Glutamatergic neuron (in vitro differentiated cells): ENCODE measurements at places on chromosomes 12 and 14. TPM values are rescaled to one million over a fixed set of nuclear protein-coding genes. Genes with fewer than 3 reads are reported as not detected.

DNA sequence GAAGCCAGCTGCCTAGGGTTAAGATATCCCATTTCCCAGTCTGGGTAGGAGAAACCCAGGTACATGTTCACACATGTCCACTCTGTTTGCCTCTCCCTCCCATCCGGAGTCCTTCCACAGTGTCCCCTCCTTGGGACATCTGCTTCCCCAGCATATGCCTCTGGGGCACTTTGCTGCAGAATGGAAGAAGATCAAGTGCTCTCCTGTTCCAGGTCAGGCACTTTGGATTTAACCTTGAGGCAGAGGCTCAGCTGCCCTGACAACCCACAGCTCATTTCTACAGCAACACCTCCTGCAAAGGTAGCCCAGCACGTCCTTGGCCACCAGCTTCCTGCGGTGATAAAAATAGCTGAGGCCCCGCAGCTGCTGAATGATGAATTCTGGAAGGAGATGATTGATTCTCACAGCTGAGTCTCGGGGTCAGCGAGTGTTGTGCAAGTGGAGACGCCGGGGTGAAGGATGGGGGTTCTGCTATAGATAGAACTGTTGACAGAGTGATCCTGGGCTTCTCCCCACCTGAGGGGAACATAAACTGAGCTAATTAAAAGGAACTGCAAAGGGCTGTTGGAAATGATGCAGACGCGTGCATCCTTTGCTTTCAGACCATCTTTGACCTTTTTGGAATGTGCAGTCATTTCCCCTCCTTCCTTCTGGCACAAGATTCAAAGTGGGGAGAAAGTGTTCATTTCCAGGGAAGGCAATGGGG lies 145.0 kb downstream of the SLC38A6 start:
- no peak for DNase-seq

GRCh38 chr14:74403619-74404417 lies 22.2 kb downstream of the SYNDIG1L start:
- DNase-seq: no peak

DNA sequence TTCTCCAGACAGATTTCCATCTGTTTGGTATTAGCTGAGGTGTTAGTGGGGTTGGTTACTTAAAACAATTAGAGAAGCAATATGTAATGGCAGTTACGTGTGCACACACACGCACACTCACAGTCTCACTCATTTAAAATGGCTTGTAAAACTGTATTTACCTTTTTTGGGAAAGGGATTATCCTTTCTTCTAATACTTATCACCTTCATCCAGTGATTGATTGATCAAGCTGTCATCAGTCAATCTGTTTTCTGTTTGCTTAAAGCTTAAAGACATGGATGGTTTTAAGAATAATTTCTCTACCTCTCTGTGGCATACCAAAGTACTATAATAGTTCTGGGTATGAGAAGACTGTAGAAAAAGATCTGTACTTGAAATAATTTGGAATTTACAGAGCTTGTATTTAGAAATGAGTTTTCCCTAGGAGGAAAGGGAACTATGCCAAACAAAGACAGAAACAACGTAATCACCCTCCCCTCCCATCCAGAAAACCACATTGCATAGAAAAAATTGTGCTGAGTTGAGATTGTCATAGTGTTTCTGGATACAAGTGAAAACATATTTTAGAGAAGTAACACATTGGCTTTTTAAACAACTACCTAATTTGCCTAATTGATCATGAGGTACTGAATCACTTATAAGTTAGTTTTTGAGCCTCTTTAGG lies 455.8 kb downstream of the PCNX1 start:
- no peak for DNase-seq

GRCh38 chr14:66330916-66331315 lies 155.3 kb upstream of the CCDC196 start:
- DNase-seq: no peak

- no peak for DNase-seq
These were observed 65.1 kb downstream of the FBXW8 start for GRCh38 chr12:116975779-116976393.

DNA sequence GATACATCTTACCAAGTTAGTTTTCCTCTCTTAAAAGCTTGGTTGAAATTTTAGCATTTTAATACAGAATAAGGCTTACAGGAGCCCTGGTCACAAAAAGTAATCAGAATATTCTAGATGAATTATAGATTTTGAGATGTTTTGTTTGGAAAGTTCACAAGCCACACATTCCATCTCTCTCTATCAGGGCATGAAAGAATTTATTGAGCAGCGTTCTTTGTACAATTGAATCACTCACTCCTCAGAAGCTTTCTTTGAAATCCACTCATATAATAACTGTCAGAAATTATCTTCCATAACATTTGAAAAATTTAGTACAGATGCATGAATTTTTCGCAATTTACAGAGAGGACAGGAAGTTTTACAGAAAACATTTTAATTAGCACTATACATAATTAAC lies 938.6 kb upstream of the MDGA2 start:
- no peak for DNase-seq

NEUROD4 gene
- 206 TPM for total RNA-seq

SDR9C7 gene
- 0.39 TPM for total RNA-seq

PRB2 gene
- not detected for total RNA-seq

FRMD6 gene
- 16.9 TPM for total RNA-seq

DNA sequence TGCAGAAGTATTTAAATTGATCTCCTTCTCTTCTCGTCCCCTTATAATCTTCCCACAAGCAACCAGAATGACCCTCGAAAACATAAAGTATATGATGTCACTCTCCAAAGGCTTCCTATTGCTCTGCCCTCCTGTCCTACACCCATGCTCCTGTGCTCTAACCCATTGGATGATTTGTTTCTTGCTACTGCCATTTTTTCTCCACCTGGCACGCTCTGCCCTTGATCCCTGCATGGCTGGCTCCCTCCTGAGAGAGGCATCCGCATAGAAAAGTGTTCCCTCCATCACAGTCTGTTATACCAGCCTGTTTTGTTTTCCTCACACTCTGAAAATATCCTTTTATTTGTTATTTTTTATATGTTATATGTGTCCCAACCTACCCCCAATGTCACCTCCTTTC lies 19.8 kb downstream of the MYRFL start:
- DNase-seq: no peak

CARMIL3 gene
- 108 TPM for total RNA-seq

MYH6 gene
- total RNA-seq: not detected

EID3 gene
- total RNA-seq: 3.7 TPM

GRCh38 chr12:105041186-105041585 lies 43.1 kb downstream of the ALDH1L2 start:
- DNase-seq: no peak

DNA sequence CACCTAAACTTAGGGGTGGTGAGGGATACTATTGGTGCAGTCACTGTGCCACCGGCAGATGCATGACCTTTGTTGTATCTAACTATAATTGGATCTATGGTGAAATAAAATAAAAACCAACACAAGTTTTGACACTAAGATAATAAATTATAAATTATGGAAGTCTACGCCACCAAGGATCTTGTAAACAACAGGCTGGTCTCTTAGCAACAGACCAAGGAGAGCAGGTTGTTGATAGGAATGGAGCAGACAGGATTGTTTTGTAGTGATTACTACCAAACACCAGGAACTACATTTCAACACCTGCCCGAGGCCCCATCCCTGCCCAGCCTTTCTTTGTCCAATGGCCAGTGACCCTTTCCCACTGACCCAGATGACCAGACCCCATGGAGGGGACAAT lies 1178.0 kb downstream of the VRK1 start:
- DNase-seq: no peak

DNA sequence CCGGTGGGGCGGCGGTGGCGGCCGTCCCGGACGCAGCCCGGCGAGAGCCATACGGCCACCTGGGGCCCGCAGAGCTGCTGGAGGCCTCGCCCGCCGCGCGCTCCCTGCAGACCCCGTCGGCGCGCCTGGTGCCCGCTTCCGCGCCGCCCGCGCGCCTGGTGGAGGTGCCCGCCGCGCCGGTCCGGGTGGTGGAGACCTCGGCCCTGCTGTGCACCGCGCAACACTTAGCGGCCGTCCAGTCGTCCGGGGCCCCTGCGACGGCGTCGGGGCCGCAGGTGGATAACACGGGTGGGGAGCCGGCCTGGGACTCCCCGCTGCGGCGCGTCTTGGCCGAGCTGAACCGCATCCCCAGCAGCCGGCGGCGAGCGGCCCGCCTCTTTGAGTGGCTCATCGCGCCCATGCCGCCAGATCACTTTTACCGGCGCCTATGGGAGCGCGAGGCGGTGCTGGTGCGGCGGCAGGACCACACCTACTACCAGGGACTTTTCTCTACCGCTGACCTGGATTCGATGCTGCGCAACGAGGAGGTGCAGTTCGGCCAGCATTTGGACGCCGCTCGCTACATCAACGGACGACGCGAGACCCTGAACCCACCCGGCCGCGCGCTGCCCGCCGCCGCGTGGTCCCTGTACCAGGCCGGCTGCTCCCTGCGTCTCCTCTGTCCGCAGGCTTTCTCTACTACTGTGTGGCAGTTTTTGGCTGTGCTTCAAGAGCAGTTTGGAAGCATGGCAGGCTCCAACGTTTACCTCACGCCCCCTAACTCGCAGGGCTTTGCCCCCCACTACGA lies 716 bp downstream of the RIOX1 start:
- peak; percentile 63 for DNase-seq

TPPP2 gene
- not detected for total RNA-seq

GRCh38 chr12:21913823-21914222 lies 27.4 kb downstream of the ABCC9 start:
- DNase-seq: no peak

NOVA1 gene
- total RNA-seq: 119 TPM

SIRT4 gene
- total RNA-seq: 3.8 TPM

PTPRR gene
- 0.34 TPM for total RNA-seq

FUT8 gene
- total RNA-seq: 56.6 TPM
